ENCODE measurements at places on chromosomes 13 and 19.

DNA sequence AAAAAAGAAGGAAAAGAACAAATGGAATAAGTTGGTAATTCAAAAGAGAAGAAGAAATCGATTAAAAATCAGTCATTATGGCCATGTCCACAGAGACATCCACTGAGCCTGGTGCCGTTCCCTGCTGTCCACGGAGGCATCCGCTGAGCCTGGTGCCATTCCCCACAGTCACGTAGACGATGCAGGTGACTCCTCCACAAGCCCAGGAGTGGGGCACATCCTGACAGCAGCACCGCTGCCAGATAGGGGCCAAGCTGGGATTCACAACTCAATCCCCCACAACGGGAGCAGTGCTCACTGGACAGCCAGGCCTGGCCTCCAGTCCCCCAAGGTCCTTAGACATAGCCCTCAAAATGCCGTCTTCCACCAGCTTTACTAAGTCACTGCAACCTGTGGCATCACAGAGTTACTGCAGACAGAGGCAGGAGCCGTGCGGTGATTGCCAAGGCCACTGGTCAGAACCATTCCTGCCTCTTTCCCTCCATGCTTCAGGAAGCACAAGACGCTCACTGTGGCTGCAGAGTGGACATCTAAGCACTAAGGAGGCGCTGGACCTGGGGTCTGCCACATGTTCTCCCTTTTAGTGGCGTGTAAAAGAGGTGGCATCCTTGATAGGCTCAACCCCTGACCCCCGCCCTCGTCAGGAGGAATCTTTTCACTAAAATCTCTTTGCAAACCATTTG lies 131.5 kb upstream of the SPACA7 start:
- DNase-seq = no peak

DNA sequence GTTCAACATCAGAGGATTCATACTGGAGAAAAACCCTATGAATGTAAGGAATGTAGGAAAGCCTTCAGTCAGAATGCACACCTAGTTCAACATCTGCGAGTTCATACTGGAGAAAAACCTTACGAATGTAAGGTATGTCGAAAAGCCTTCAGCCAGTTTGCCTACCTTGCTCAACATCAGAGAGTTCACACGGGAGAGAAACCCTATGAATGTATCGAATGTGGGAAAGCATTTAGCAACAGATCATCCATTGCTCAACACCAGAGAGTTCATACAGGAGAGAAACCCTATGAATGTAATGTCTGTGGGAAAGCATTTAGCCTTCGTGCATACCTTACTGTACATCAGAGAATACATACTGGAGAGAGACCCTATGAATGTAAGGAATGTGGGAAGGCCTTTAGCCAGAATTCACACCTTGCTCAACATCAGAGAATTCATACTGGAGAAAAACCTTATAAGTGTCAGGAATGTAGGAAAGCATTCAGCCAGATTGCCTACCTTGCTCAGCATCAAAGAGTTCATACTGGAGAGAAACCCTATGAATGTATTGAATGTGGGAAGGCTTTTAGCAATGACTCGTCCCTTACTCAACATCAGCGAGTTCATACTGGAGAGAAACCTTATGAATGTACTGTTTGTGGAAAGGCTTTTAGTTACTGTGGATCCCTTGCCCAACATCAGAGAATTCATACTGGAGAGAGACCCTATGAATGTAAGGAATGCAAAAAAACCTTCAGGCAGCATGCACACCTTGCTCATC lies 15.4 kb downstream of the ZNF570 start:
- DNase-seq = no peak

DNA sequence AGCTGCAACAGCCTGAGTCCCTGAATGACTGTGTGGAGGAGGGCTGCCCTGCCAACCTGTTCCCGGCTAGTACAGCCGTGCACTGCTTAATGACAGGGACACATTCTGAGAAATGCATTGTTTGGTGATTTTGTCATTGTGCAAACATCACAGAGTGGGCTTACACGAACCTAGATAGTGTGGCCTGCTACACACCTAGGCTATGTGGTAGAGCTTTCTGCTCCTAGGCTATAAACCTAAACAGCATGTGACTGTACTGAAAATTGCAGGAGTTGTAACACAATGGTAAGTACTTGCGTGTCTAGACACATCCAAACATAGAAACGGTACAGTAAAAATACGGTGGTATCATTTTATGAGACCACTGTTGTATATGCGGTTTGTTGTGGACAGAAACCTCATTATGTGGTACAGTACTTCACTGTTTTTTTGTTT lies 35.0 kb downstream of the VASP start:
- no peak for DNase-seq

DNA sequence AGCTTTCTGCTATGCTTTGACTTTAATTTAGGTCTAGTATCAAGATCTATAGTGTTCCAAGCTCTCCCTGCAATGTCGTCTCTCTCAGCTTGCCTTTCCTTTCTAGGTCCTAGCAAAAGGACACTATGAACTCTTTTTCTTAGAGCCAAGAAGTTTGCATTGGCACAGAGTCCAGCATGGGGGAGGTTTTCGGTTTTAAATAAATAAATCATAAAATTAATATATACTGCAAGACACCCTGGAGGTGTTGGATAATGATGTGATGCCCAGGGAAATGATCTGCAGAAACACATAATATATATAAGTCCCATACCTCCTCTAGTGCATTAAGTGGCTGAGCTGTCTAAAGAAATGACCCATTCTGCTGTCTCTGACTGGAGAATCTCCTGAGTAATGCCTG lies 316.4 kb upstream of the MAB21L1 start:
- no peak for DNase-seq

- peak; percentile 71 for DNase-seq
Measured at GRCh38 chr19:50333235-50333736, 4.1 kb upstream of the KCNC3 start.

- no peak for DNase-seq
Measured at GRCh38 chr19:7527516-7528191, 5.2 kb downstream of the MCOLN1 start.

GRCh38 chr13:42275506-42275905 lies 3.6 kb downstream of the AKAP11 start:
- no peak for DNase-seq

- DNase-seq = no peak
Measured at GRCh38 chr13:73413656-73414055, 354.9 kb downstream of the KLF5 start.

DNA sequence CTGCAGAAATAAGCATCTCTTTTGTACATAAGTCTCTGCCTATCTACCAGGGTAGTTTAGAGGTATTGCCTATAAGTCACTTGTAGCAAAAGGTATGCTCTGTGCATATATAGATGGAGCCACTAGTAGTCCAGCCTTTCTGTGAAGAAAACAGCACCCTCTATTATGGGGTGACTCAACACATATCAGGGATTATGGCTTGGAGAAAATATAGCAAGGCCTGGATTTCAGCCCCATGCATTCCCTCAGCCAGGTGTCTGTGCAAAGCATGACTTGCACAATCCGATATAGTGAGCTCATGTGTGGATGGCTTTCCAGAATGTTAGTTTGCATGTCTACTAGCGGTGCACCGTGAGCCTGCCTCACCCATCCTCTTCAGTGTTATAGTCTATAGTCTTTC lies 13.4 kb upstream of the NALCN start:
- no peak for DNase-seq

DNA sequence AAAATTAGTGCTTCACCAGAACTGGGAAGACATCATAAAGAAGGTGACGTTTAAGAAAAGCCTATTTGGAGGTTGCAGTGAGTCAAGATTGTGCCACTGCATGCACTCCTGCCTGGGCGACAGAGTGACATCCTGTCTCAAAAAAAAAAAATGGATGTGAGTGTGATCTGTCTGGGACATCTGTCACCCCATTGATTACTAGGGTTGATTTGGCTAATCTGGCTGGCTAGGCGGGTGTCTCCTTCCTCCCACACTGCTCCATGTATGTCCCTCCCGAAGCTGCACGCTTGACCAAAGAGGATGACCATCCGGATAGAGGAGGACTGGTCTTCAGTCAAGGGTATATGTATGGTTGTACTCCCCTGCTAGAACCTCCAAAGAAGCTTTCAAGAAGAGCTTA lies 2.6 kb downstream of the GTF2F2 start:
- no peak for DNase-seq

- DNase-seq = no peak
Measured at GRCh38 chr13:69300131-69300530, 807.5 kb upstream of the ATXN8OS start.

GRCh38 chr19:3712663-3713611 lies 4.8 kb downstream of the TJP3 start:
- DNase-seq = no peak

DNA sequence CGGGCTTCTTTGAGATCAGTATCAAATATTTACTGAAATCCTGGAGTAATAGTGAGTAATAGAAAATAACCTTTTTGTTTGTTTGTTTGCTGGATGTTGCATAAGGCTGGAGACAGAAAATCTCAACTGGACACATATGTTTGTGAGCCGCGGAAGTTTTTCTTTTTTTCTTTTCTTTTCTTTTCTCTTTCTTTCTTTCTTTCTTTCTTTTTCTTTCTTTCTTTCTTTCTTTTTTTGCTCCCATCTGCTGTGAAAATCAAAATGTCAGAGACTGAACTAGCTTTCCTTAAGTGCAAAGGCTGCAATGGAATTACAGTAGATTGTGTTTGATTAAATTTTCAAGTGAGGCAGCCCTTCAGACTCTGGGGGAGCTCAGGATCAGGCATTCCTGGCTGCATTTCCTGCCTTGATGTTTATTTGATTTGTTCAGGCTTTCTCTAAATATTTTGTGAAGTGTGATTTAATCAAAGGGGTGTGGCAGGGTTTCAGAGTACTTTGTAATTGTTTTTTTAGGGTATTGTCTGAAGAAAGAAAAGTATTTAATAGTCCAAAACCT lies 319 bp downstream of the FRY start:
- no peak for DNase-seq

- no peak for DNase-seq
Measured at GRCh38 chr19:49570997-49571676, 9.2 kb downstream of the NOSIP start.

GRCh38 chr13:39913339-39913738 lies 257.9 kb downstream of the COG6 start:
- DNase-seq = no peak

DNA sequence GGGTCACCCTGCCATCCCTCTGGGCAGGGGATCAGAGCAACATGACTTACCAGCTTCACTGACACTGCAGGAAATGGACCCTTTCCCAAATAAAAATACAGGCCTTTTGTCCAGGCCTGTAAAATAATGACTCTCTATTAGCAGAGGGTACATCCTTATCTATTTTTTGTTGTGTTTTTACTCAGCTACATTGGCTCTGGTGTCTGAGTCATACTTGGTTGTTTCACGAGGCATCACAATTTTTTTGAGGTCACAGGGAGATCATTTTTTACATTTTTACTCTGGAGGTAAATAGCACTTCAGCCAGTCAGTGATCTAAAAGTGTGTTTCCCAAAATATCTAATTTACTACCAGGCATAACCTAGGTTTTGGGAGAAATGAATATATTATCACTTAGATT lies 6.9 kb upstream of the HTR2A start:
- DNase-seq = no peak

DNA sequence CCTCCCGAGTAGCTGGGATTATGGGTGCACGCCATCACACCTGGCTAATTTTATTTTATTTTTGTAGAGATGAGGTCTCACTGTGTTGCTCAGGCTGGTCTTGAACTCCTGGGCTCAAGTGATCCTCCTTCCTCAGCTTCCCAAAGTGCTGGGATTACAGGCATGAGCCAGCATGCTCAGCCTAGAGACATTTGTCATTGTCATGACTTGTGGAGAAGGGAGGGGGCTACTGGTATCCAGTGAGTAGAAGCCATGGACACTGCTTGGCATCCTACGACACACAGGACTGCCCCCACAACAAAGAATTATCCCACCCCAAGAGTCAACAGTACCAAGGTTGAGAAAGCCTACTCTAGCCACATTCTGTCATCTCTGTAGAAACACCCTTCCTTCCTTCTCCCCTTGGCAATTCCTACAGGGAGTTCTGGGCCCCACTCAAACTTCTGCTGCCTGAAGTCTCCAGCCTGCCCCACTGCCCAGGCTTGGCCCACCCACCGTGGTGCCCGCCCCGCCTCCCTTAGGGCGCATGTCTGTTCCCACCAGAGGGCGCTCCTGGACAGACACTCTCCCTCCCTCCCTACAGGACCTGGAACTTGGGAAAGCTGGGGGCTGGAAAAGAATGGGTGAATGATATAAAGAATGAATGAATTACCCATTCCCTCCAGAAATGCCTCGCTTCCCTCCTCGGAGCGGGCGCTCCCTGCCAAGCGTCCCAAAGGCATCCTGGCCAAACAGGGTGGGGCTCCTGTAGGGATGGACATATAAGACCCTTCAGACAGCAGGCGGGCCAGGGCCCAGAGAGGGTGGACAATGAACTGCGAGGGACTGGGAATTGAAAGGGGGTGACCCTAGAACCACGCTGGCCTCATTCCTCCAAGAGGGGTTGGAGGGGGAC lies 5.5 kb upstream of the EMP3 start:
- peak; percentile 61 for DNase-seq

DNA sequence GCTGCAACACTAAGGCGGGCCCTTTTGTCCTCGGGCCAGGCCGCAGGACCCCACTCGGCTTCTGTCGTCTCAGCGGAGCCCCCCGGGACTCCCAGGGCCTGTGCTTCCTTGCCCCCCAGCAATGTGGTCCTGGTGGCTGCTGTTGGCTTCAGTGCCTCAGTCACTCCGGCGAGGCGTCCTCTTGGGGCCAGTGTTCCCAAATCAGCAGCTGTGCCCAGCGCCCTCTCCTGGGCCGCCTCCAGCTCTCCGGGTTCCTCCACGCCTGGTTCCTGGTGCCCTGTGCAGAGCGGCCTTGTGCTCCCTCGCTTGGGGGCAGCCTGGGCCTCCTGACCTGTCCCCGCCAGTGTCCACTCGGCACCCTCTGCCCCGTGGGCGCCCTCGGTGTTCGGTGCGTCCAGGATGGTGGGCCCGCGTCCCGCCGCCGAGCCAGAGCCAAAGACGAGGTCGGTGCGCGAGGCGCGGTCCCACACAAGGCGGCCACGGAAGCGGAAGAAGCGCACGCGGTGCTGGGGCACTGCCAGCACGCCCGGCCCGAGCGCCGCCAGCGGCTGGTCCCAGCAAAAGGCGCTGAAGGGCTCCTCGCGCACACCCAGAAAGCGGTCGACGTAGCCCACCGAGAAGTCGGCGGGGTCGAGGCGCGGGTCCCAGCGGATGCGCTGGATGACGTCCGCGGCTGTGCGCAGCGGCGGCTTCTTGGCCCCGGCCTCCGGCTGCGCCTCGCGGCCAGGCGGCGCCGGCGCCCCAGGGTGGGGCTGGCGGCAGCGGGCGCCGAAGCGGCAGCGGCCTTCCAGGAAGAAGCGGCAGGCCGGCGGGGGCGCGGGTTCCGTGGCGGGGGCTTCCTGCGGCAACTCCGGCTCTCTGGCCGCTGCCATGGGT lies 685 bp downstream of the LENG9 start:
- peak; percentile 34 for DNase-seq

GRCh38 chr13:46489586-46490023 lies 63.4 kb upstream of the LRCH1 start:
- DNase-seq = no peak

Data from stimulated activated CD8-positive, alpha-beta memory T cell treated with anti-CD3 and anti-CD28 coated beads, Interleukin-15, amount 100 ng/mL, for 24 hours (primary cell).